CMK (cell line): ENCODE measurements at places on chromosomes 12 and 14.

GRCh38 chr12:9347328-9348127 lies 139.3 kb upstream of the PZP start:
- no peak for DNase-seq

GRCh38 chr14:104477666-104478380 lies 101.7 kb upstream of the C14orf180 start:
- no peak for DNase-seq

DNA sequence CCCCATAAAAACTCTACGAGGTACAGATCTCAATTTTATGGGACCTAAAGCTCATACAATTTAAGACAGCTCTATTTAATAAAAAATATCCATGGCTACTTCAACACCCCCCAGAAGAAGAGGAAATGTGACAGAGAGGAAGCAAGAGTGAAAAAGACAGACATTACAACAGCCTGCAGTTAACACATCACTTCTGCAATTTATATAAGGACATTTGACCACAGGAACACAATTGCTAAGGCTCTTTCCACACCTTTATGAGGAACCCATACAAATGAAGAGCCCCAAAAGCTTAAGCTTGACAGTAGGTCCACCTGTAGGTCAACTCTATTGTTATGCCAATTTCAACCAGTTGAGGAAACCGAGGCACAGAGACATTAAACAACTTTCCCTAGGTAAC lies 5.6 kb downstream of the OR10P1 start:
- no peak for DNase-seq

DNA sequence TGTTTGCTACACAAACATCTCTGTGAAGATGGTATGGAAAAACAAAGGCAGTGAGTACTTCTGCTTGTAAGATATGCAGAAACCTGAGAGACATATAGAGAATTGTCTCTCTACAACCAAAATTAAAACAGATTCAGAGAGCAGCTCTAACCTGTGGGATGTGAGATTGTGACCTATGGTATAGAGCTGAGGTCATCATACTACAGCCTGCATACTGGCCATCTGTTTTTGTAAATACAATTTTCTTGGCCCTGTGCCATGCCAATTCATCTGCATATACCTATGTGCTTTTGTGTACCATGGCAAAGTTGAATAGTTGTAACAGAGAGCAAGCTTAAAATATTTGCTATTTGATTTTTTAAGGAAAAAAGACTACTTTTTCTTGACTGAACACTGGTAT lies 99.6 kb downstream of the LMO3 start:
- no peak for DNase-seq

DNA sequence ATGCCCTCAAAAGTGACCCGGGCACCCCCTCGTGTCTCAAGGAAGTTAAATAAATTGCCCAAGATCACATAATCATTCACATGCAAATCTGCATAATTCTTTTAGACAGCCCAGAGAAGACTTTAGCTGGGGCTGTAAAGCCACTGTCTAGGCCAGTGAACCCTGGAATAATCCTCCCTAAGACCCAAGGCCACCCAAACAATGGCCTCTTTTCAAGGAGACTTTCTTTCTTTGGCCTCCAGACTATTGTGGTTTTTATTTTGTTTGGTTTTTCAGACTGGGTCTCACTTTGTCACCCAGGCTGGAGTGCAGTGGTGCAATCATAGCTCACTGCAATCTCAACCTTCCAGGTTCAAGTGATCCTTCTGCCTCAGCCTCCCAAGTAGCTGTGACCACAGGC lies 10.6 kb downstream of the SVOP start:
- no peak for DNase-seq
